ENCODE measurements at places on chromosomes 6 and 20.

GRCh38 chr20:53813636-53814035 is 220.0 kb upstream of the ZNF217 start:
- no peak for DNase-seq

DNA sequence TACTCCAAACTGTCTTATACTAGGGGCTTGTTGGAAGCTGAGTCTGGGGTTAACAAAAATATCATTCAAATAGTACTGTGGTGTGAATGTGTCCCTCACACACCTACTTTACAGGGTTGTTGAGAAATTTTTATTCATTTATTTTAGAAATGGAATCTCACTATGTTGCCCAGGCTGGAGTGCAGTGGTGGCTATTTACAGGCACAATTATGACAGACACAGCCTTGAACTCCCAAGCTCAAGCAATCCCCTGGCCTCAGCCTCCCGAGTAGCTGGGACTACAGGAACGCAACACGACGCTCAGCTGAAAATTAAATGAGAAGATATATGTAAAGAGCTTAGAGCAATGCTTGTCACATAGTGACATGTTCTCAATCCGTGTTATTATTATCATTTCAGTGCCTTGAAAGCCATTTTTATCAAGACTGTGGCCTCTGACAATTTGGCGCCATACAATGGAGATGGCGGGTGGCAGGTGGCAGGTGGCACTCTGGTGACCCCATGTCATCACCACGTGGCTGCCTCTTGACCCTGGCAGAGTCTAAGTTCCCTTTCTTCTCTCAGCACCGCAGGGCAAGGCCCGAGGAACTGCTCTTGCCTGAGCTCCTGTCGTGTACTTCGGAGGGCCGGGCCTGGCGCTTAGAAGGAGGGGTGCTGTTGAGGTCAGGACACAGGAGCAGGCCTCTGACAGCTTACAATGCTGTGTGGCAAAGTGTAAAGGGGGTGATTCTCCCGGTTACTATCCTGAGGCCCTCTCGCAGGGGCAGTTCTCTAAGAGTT is 64.5 kb downstream of the STX11 start:
- DNase-seq = no peak

GRCh38 chr6:105474234-105474633 is 71.4 kb upstream of the PREP start:
- DNase-seq = no peak

- no peak for DNase-seq
Observed at GRCh38 chr6:36343109-36343680, 6.5 kb upstream of the BNIP5 start.

DNA sequence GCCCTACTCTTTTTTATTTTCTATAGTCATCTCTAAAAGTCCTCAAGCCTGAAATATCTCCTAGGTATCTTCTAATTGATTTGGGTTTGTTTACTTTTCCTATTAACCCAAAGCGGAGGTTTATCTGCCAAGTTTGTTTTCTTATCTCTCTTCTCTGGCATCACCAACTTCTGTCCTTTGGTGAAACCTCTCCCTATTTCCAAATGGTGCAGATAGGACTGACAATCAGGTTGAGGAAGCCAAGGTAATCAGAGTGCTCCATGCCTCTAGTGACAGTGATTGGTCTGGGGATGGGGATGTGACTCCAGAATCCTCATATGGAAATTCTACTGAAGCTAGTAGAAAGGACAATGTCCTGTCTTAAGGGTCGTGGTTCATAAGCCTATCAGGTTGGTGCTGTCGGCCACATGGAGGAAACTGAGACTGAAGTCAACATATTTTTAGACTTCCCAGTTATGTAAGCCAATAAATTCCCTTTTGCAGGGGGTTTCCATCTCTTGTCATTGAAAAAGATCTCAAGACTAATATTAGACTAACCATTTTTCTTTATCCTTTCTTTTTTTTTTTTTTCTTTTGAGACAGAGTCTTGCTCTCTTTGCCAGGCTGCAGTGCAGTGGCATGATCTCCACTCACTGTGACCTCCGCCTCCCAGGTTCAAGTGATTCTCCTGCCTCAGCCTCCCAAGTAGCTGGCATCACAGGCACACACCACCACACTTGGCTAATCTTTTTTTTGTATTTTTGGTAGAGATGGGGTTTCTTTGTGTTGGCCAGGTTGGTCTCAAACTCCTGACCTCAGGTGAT is 28.0 kb downstream of the KIF6 start:
- DNase-seq = no peak

DNA sequence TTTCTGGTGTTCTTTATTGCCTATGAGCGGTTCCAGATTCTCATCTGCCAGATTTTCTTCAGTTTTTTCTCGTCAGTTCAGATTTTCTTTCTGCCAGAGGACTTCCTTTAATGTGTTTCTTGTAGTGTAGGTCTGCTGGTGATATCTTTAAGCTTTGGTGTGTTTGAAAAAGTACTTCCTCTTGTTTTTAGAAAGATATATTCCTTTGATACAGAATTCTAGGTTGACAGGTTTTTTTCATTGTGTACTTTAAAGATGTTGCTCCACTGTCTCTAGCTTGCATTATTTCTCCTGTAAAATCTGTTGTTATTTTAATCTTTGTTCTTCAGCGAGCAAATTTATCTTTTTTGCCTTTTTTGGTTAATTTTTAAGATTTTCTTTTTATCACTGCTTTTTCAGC is 36.9 kb downstream of the ASXL1 start:
- DNase-seq = no peak

- no peak for DNase-seq
Observed at GRCh38 chr20:56032251-56032650, 26.9 kb upstream of the CBLN4 start.

- DNase-seq = no peak
Observed at GRCh38 chr6:25043892-25044291, 108.1 kb upstream of the RIPOR2 start.

DNA sequence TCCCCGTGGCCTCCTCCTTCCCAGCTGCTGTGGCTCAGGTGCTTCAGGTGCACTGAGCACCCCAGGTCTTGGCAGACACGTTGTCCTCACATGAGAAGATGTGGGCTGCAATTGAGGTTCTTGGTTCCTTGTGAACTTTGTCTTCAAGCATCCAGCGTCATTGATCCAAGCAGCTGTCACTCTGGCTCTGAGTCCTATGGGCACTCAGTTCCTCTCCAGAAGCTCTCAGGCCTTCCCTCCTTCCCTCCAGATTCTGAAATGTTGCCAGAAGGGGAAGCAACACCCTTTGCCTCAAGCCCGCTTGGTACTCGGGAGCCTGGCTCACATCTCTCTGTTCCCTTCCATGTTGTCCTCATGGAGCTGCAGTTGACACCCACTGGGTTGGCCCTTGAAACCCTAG is 8.4 kb upstream of the MRGBP start:
- no peak for DNase-seq

DNA sequence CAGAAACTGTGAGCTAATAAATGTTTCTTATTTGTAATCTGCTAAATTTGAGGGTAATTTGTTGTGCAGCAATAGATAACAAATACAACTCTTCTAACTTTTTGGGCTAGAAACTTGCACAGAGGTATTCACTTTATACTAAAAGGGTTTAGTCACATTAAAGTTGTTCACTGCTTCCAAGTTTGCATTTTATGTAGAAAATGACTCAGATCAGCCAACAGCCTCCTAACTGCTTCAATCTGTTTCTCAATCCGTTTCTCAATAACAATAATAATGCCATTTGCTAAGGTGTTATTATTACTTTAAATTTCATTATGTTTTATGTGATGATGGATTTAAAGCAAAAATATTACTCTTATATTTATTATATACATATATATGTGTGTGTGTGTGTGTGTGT is 213.9 kb downstream of the CENPW start:
- no peak for DNase-seq

DNA sequence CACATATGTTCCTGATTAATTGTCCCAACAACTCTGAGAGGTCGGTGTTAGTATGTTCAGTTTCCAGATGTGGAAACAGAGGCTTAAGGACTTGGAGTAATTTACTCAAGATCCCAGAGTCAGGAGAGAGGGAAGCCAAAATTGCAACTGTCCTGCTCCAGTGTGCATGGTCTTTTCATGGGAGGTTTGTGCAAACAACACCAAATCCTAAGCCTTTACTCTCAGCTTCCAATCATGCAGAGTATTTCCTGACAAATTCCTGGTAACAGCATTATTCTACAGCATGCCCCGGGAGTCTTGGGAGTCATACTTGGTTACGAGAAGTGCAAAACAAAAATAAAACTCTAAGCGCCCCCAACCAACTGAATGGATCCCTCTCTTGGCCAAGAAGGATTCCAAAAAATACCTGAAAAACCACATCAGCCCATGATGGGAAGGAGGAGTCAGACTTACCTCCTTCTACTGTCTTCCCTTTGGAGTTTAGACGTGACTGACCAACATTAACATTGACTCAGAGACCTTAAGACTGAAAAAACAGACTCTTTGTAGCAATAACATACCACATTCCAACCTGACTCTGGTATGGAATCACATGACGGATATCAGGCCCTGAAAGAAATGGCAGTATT is 30.8 kb upstream of the PPP1R3G start:
- no peak for DNase-seq

GRCh38 chr6:108944071-108944470 is 95.8 kb downstream of the ARMC2 start:
- DNase-seq = no peak

DNA sequence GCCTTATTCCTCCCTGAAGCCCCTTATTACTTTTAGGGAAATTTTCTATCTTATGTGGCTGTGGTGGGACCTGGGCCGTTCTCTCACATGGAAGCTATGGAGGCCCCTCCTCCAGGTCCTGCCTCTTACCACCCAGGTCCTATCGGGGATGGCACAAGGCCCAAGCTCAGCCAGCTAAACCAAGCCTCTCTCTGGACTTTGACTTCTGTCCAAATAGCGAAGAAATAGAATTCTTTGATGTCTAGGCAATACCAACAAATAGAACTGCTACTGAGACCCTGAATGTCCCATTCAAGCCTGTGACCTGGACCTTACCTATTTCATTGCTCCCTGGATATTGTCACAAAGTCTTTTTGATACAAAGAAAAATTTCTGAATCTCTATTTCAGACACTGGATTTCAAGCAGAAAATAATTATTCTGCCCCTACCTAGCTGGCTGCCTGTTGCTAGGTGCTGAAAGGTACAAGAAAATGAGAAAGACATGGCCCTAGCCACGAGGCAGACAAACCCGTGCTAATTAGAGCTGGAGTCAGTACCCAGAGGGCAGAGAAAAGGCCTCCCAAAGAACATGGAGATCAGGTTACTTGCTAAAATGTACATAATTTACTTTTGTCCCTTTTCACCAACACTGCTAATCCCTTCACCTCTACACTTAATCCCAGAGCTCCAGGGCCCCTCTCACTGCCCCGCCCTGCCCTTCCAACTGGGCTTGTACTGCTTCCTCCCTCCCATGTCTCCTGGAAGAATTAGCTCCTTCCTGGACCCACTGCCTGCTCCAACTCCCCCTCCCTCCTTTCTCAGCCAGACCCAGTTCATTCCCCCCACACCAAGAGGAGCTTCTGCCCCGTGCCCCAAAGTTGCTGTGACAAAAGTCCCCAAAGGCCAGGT is 15.5 kb upstream of the NNAT start:
- DNase-seq = no peak

DNA sequence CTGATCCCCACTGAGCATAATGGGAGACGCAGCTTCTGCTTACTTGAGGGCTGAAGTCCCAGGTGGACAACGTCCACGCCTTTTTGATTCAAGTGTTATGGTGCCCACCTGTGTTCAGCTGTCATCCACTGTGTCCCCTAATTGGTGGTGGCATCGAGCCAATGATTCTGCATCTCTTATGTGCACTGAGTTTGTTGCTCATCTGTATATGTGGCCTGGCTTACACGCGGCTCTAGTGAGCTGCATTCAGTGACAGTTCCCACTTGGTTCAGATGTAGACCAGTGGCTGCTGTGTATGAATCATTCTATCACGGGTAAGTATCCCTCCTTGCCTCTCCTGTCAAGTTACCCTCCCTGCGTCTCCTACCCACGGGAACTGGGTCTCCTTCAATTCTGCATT is 131.2 kb upstream of the CLDN20 start:
- DNase-seq = no peak

GRCh38 chr6:164107297-164107995 is 692.9 kb downstream of the QKI start:
- no peak for DNase-seq

- DNase-seq = no peak
Observed at GRCh38 chr20:9886227-9886626, 47.4 kb upstream of the PAK5 start.

DNA sequence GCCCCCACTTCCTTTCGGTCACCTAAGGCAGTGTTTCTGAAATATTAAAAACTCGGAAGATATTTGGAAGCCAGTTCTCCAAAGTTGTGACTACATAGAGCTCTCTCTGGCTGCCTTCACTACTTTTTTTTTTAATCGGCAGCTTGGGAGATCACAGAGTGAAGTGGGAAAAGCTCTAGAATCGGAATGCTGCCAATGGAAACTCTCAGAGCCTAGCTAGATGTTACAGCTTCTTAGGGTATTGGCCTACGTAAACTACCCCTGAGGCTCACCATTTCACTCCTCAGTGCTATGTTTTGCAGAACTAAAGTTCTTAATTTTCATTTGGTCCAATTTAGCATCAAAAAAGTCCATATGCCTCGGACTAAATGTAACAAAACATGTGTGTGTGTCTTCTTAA is 14.5 kb downstream of the SERPINB1 start:
- no peak for DNase-seq

- DNase-seq = no peak
Observed at GRCh38 chr6:68575765-68576439, 59.2 kb upstream of the ADGRB3 start.

DNA sequence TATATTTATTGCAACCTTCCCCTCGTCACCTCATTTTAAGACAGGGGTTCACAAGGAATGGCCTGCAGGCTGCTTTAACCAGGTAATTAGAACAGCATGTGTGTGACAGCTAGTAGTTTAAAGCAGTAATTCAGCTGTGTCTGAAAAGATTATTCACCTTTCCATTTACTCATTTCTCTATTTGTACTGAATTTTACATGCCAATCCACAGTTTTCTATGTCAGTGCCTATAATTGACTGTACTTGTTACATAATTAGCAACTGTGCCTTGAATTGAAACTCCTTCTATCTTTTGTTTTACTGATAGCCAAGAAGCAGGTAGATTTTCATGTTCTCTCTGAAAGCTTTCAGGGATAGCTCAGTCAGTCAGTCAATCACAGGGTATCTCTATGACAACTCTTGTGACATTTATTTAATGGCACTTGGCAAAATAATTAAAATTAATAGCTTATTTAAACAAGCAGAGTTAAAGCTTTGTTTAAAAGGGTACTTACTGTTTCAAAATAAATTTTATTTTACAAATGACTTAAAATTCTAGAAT is 214.0 kb downstream of the ZFAND3 start:
- DNase-seq = no peak

DNA sequence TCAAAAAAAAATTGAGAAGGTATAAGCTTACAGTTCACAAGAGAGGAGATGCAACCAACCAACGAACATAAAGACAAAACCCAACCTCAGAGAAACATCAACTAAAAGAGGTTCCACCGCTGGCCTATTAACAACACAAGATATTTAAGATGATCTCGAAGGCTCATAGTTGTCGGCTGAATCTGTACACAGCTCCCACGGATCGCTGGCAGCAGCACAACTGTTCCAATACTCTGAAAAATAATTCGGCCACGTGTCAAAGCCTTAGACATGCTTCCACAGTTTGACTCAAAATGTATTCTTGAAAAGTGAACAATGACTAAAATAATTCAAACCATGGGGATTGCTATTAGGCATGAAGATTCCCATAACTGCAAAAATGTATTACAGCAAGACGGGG is 13.7 kb downstream of the EXOC2 start:
- DNase-seq = no peak
